ENCODE measurements at places on chromosomes 6 and 20.

DNA sequence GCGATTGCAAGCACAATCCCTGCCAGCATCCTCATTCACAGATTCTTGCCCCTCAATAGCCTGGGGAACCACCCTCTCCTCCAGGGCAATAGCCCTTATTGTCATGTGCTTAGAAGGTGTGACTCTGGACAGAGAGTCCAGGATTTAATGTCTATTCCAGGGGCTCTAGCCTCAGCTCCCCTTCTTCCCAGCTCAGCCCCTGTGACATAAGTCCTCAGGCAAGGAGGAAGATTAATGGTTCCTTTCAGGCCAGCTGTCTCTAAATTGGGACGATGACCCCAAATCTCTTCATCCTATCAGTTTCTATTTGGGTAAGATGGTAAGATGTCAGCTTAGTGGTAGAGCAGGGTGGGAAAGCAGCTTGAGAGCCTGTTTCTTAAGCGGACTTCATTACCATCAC, 8.1 kb downstream of the LRFN2 start:
- no peak for DNase-seq

DNA sequence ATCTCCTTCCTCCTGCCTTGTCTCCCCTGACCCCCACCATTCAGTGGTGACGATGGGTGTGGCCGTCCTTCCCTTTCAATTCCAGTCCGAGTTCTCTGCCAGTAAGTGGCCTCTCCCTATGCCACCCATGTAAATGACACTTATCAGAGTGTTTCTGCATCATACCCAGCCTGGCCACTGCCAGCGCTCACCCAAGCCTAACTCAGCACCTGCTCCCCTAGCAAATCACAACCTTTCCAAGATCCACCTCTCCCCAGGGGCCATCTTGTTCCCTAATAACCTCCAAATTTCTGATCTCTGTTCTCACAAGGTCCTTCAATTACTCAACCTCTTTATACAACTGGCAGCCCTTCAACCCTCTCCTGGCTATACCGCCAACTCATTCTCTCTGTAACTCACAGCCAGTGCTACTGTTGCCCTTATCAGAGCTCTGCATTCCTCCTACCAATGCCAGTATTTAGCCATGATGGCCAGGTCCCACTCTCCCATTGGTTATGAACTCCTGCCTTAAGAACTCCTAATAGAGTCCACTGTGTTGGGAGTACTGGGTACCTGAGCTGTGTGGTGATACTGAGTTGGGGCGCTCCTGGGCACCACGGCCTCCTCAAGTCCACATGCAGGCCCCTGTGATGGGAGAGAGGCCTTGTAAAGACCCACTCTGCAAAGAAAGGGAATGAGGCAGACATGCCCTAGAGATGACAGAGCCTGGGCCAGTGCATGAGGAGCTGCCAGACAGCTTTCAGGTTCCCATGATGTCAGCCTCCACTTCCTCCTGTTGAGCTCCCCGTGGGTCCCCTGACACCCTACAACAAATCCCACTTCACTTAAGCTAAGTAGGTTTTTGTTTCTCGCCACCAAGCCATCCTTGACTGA, 187.4 kb upstream of the RREB1 start:
- no peak for DNase-seq

- DNase-seq, result no peak
Observed at GRCh38 chr20:62304331-62305148, 1.7 kb downstream of the ADRM1 start.

- no peak for DNase-seq
Observed at GRCh38 chr6:423055-423798, 31.7 kb downstream of the IRF4 start.

DNA sequence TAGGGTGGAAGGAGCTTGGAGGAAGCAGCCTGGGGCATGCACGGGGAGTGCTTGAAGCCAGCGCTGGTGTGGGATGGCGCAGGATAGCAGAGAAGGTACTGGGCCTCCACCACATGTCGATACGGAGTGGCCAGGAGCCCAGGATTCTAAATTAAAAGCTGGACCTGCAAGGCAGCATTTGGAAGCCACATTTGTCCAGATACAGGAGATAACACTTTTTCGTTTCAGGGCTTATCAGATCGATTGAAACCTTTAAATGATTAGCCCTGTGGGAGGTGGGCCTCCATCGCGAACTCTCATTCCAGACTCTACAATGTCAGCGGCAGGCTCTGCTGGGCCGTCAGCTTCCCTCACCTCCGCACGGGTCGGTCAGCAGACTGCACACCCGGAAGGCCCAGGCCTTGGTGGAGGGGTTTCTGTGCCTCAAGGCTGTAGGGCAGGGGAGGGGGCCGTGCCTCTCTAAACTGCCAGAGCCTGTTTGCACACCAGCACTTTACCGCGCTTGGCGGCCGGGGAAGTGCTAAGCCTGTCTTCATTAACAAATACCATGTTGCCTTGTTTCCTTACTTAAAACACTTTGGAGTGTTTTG, 17.9 kb downstream of the EDN3 start:
- DNase-seq, result no peak

DNA sequence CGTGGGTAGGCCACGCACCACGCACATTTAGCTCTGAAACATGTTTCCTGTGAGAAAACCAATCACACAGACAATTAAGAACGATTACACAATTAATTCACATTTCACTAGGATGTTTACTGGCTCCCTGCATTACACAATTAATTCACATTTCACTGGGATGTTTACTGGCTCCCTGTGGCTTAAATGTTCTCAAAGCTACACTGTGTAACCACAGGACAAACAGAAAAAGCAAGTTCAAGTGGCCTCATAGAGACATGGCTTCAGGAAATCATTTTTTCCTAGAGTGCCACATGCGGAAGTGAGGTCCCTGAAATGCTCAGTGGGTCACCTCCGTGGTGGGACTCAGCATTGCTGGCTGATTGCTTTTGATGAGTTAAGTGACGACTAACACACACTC, 61.7 kb upstream of the XRN2 start:
- no peak for DNase-seq

DNA sequence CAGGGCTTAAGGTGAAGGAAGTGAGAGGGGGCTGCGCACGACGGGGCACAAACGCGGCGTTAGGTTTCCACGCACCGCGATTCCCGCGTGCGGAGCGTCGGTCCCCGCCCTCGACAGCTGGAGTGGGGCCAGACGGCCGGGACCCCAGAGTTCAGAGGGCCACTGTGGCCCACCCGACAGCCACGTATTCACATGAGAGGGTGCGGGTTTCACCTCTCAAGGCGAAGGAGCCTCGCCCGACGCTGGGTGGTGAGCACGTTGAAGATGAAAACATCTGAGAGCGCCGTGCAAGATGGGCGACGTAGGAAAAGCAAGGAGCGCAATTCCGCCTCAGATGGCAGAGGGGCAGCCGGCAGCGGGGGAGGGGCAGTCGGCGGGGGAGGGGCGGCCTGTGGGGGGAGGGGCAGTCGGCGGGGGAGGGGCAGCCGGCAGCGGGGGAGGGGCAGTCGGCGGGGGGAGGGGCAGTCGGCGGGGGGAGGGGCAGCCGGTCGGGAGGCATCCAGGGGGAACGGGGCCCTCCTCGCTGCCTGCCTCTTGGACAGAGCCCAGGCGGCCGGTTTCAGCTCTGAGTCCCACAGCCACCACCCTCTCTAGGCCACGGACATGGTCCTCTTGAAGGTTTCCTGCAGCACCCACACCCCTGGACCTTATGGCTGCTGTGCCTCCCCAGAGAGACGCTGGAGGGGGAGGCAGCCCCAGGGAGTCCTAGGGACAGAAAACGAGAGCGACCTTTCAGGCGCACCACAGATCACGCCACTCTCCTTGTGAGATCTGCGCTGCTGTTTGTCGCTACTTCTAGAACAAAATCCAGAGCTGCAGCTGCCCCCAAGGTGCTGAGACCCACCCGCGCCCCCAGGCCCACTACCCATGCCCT, 113.7 kb downstream of the DLL1 start:
- peak; percentile 45 for DNase-seq

DNA sequence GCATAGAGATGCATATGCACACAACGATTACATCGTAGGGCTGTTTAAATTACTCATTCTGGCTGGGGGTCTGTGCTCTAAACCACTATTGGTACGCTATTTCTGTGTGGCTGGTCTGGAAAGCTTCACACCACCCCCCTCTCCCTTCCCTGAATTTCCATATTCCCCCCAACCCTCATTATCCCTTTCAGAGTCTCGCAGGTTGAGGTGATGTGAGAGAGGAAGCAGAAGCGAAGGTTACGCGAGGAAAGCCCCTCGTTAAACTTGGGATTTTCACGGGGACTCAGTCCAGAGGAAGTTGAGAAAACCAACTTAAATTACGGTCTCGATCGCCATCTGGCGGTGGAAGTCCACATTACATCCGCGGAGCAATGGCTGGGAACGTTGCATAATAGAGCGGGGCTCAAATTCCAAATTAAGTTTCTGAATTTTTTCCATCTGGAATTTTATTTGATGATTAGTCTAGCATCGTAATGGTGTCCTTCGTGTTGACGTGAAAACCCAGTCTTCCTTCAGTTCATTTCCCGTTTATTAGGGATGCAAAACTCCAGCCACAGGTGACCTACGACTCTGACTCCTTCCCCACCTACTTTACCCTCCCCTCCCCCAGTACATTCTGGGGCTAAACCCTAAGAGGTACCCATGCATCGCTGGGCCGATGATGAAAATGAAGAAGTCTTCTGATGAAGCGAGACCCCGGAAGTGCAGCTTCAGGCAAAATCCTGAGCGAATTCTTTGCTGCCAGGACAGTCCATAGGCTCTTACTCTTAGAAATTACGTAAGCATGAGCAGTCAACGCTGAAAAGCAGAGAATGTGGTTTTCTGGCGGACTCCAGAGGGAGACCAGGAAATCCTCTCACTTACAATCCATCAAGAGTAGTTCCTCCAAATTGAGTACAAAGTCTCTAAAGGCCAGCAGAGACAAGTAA, 19.7 kb downstream of the HLA-DOB start:
- peak; percentile 56 for DNase-seq

DNA sequence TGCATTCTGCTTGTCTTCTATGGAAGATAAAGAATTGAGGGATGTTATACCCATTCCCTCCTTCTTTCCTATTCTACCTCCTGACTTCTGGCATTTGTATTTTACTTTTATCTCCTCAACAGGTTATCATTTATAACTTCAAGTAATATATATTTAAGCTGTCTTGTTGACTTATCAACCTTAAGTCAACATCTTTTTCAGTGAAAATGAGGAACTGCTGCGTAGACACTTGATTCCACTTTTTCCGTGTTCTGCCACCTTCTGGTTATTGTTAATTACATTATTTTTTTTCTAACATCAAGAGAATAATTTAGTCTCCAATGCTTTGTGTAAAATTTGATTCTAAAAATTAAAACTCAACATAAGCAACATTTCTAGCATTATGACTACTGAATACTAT, 107.5 kb downstream of the PRKN start:
- DNase-seq, result no peak

DNA sequence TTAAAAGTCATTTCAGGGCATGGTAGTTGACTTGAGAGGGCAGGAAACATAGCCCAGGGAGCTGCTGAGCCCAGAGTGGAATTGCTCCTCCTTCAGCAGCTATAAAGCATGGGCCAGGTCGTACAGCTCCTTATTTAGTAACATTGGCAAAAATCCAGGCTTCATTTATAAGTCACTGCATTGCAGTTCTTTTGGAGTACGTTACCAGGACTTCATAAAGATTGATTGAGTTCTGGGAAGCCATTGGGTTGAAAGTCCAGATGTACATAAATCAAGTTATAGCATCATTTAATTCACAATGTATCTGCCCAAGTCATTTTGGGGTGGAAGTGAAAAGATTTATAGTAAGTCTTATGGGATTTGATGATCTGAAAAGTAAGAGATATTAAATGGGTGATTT, 53.0 kb upstream of the ANKEF1 start:
- DNase-seq, result no peak

- no peak for DNase-seq
Observed at GRCh38 chr6:104532462-104532861, 327.3 kb downstream of the HACE1 start.

- no peak for DNase-seq
Observed at GRCh38 chr20:1513801-1514200, 22.6 kb upstream of the SIRPB2 start.

DNA sequence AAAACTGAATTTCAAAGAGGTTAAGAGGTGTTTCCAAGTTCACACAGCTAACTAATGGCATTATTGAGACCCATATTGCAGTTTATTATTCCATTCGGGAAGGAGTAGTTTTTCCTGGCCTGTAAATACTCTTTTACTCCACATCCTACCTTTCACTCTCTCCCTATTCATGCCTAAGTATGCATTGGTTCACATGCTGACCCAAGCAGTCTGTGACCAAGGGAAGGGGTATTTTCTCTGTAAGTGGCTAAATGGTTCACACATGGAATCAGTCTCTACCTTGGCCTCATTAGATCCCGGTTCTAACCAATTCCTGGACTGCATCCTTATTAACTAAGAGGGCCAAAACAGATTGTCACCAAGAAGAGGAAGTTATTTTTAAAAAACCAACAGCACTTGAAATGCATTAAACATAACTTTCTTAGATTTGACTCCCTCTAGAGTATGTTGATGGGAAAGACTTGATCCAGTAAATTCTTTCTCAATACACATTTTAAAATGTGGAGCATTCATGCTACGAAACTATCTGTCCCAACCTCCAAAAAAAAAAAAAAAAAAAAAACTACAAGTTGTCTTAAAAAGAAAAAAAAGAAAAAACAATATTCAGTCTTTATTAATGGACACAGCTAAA, 17.8 kb upstream of the RSPO3 start:
- DNase-seq, result no peak

Data from SHP77 (cell line).